CD4-positive, alpha-beta memory T cell (primary cell): ENCODE measurements at places on chromosomes 7 and 10. TPM values are rescaled to one million over a fixed set of nuclear protein-coding genes. Genes with fewer than 3 reads are reported as not detected.

DNA sequence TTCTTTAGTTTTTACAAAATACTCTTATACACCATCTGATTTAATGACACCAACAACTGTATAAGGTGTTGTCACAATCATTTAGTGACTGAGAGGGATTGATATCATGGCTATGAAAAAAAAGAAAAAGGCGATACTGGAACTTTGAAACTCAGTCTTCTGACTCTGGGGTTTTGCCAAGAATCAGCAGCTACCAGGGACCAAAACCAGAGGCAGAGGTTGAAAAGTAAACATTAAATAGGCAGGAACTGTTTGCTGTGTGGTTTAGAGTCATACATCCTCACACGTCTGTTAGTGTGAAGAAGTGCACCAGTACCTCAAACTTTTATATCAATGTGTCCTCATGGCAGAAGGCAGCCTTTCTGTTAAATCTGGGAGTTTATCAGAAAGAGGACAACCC is 19.9 kb upstream of the GGCT start:
- H3K27me3 ChIP-seq = no peaks in the 10 kb centered on the region
- no peaks in the 10 kb centered on the region for H3K36me3 ChIP-seq
- H3K27ac ChIP-seq = no peak overlapping the region
- no peak overlapping the region for H3K4me3 ChIP-seq
- no peak for DNase-seq

GRCh38 chr7:110852156-110852940 is 238.6 kb upstream of the LRRN3 start:
- H3K27ac ChIP-seq = no peak overlapping the region
- H3K27me3 ChIP-seq = no peaks in the 10 kb centered on the region
- no peak for DNase-seq
- no peaks in the 10 kb centered on the region for H3K4me1 ChIP-seq

DNA sequence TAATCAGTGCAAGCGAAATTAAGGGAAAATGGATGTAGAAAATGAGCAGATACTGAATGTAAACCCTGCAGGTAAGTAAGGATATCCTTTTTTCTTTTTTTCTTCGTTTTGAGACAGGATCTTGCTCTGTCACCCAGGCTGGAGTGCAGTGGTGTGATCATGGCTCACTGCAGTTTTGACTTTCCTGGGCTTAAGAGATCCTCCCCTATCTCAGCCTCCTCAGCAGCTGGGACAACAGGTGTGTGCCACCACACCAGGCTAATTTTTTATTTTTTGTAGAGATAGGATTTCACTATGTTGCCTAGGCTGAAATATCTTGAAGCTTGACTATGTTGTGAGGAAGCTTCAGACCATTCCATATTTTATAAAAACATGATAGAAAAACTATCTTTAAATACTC is 4.3 kb downstream of the PDCD4 start:
- no peaks in the 10 kb centered on the region for H3K27me3 ChIP-seq
- peaks cover 12% of the 10 kb centered on the region for H3K36me3 ChIP-seq
- no peak overlapping the region for H3K4me3 ChIP-seq
- no peak for DNase-seq

GRCh38 chr10:79336276-79336675 is 11.0 kb upstream of the PPIF start:
- H3K27ac ChIP-seq = no peak overlapping the region
- no peaks in the 10 kb centered on the region for H3K27me3 ChIP-seq
- DNase-seq = no peak
- peaks cover 10% of the 10 kb centered on the region for H3K4me1 ChIP-seq

DNA sequence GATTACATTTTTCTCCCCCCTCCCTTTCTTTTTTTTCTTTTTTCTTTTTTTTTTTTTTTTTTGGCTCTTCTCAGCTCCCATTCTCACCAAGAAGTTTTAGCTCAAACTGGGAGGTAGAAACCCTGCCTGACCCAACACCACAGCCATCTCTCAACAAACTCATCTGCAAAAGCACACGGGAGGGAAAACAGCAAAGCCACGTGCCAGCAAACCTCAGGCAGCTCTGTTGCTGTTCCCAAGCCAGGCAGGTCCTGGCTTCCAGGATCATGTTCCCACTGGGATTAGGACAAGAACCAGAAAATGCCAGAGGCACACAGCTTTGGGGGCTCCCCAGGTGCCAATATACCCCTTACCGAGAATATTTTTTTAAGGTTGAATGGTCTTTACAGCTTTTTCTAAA is 56.7 kb downstream of the ITIH5 start:
- H3K27me3 ChIP-seq = no peaks in the 10 kb centered on the region
- no peak overlapping the region for H3K27ac ChIP-seq
- no peak overlapping the region for H3K4me3 ChIP-seq
- no peaks in the 10 kb centered on the region for H3K36me3 ChIP-seq
- no peaks in the 10 kb centered on the region for H3K4me1 ChIP-seq

DNA sequence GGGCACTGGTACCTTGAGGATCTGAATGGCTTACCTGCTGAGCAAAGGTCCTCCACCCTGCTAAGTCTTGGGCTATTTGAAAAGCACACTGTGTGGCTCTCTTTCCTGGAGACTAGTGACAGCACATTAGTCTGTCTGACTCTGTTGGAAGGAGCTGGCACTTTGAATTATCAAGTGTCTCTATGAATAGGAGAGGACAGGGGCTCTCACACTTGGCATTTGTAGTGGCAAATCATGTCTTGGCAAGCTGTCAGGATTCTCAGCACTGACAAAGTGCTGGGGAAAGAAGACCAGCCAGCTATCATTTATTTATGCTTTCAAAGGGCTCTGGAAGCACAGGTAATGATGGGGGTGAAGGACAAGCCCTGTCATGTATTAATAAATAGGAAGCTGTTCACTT is 62.8 kb downstream of the MTPN start:
- no peak overlapping the region for H3K4me3 ChIP-seq
- H3K27ac ChIP-seq = no peak overlapping the region
- H3K36me3 ChIP-seq = no peaks in the 10 kb centered on the region
- H3K4me1 ChIP-seq = no peaks in the 10 kb centered on the region
- H3K27me3 ChIP-seq = no peaks in the 10 kb centered on the region
- DNase-seq = no peak

DNA sequence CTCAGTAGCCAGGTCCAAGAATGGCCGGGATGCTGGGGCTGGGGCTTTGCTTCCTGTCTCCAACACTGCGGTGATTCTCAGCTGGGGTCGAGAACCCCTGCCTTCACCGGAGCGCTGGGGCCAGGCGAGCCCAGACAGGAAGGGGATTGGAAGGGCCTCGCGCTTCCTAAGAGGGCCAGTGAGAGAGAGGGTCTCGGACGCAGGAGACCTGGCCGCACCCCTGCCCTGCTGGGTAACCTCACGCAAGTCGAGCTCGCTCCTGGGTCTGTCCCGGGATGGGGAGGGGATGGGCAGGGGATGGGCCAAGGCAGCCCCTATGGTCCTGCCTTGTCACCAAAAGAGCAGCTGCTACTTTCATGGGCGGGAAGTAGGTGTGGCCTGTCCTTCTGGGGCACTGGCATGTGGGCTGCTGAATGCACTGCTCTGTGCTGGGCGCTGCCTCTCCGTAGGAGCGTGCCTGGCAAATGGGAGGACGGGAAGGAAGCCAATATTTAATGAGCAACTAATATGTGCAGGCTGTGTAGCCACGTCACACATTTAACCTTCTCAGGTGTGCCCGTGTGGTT is 20.0 kb downstream of the KCNK18 start:
- no peak overlapping the region for H3K27ac ChIP-seq
- H3K27me3 ChIP-seq = peaks cover 4% of the 10 kb centered on the region
- no peaks in the 10 kb centered on the region for H3K36me3 ChIP-seq
- peak; percentile 1 for DNase-seq

- H3K27ac ChIP-seq = no peak overlapping the region
- H3K4me3 ChIP-seq = no peak overlapping the region
- no peaks in the 10 kb centered on the region for H3K4me1 ChIP-seq
- no peaks in the 10 kb centered on the region for H3K27me3 ChIP-seq
Observed at GRCh38 chr7:77563275-77563674, 26.2 kb downstream of the PTPN12 start.

DNA sequence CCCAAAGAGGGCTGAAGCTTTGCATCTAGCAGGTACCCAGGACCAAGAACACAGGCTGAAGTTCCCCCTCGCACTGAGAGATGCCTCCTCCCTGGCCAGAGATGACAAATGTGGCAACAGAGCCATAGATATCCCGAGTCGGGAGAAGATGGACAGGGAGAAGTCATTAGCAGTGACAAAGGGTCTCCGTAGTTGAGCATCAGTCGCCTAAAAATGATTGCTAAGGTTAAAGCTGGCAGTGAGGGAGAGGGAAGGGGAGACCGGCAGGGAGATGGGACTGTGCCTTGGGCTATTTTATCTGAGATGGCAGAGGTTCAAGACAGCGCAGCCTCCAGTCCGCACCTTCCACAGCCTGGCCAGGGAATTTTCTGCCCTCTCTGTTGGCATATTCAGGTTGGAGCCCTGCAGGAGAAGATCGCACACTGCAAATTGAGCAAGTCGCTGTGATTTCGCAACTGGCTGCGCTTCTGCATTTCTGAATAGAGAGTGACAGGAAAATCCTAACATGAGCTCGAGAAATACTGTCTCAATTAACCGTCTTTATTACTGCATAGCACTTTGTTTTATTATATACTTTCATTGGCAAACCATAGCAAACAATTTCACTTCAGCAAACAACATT is 238.9 kb upstream of the GPR26 start:
- no peak for DNase-seq
- no peak overlapping the region for H3K27ac ChIP-seq
- H3K27me3 ChIP-seq = no peaks in the 10 kb centered on the region
- H3K4me3 ChIP-seq = no peak overlapping the region
- H3K36me3 ChIP-seq = no peaks in the 10 kb centered on the region

DNA sequence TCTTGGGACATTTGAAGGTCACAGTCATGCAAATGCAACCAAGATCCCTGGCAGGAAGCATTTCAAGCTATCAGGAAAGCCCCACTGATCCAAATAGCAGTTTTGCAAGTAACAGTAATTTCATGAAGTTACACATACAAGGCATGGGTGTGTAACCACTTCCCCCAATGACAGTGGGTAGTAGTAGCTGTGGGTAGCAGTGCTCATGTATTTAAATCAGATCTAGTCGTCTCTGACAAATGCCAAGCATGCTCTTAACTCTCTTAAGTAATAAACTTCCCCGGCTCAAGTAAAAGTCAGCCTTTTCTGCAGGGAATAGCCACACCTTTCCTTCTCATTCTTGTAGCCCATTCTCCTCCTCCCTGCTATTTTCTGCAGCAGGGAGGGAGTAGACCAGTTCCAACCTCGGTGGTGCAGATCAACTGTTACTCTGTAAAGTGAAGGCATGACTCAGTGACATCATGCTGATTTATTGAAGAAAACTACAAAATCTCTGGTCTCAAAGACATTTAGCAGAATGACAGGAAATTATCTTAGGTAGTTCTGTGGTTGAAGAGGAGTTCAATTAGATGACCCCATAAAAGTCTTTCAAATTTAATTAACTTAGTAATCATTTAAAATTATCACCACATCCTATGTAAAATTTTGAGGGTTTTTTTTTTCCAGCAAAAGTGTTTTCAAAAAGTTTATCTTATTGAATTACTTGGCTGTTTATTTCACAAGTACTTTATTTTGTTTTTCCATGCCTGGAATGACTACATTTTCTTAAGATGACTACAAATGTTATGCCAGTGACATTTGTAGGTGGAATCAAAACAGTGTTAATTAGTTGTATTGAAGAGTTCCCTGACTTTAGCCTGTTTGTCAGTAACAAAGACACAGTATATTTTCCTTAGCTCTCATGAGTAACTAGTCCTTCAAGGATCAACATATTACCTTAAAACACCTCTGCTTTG is 568.3 kb downstream of the INHBA start:
- no peak overlapping the region for H3K4me3 ChIP-seq
- no peaks in the 10 kb centered on the region for H3K36me3 ChIP-seq
- DNase-seq = no peak
- H3K27me3 ChIP-seq = no peaks in the 10 kb centered on the region

- H3K36me3 ChIP-seq = peaks cover 19% of the 10 kb centered on the region
- H3K4me3 ChIP-seq = no peak overlapping the region
- no peaks in the 10 kb centered on the region for H3K27me3 ChIP-seq
- no peaks in the 10 kb centered on the region for H3K4me1 ChIP-seq
- H3K27ac ChIP-seq = no peak overlapping the region
- DNase-seq = no peak
Observed at GRCh38 chr7:92563345-92563744, 26.8 kb downstream of the FAM133B start.

GRCh38 chr10:101690461-101690860 is 4.5 kb downstream of the FBXW4 start:
- H3K4me1 ChIP-seq = peaks cover 53% of the 10 kb centered on the region
- DNase-seq = no peak
- H3K27ac ChIP-seq = no peak overlapping the region
- no peaks in the 10 kb centered on the region for H3K36me3 ChIP-seq
- H3K27me3 ChIP-seq = no peaks in the 10 kb centered on the region

DNA sequence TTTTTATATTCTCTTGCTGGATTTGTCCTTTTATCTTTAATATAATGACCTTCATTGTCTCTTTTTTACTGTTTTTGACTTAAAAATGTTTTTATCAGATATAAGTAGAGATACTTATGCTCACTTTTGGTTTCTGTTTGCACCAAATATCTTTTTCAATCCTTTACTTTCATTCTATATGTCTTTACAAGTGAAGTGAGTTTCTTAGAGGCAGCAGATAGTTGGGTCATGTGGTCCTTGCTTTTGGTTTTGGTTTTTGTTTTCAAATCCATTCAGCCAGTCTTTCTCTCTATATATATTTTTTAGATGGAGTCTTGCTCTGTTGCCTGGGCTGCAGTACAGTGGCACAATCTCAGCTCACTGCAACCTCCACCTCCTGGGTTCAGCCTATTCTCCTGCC is 932.4 kb upstream of the LRRTM3 start:
- no peak overlapping the region for H3K4me3 ChIP-seq
- H3K27me3 ChIP-seq = no peaks in the 10 kb centered on the region
- no peak for DNase-seq
- H3K36me3 ChIP-seq = no peaks in the 10 kb centered on the region

- H3K27me3 ChIP-seq = no peaks in the 10 kb centered on the region
- H3K4me3 ChIP-seq = no peak overlapping the region
- no peaks in the 10 kb centered on the region for H3K36me3 ChIP-seq
- H3K27ac ChIP-seq = no peak overlapping the region
Observed at GRCh38 chr7:36190447-36191291, 37.6 kb downstream of the EEPD1 start.

GRCh38 chr7:100351657-100352058 is 6.3 kb upstream of the PILRB start:
- H3K4me3 ChIP-seq = no peak overlapping the region
- peaks cover 20% of the 10 kb centered on the region for H3K4me1 ChIP-seq
- no peak overlapping the region for H3K27ac ChIP-seq
- H3K36me3 ChIP-seq = peaks cover 52% of the 10 kb centered on the region

EPO gene
- polyA plus RNA-seq = not detected

RBP3 gene
- polyA plus RNA-seq = not detected

MMD2 gene
- not detected for polyA plus RNA-seq

ZNF680 gene
- polyA plus RNA-seq = 10.1 TPM
